ENCODE measurements at places on chromosomes 2 and 18. TPM values are rescaled to one million over a fixed set of nuclear protein-coding genes. Genes with fewer than 3 reads are reported as not detected.

Gene FAP
- total RNA-seq, result 7.1 TPM

Gene SUCLG1
- 71.3 TPM for total RNA-seq

Gene BIRC6
- total RNA-seq, result 98.7 TPM

Gene EMILIN1
- 1.9 TPM for total RNA-seq

Gene WDR35
- total RNA-seq, result 17.2 TPM

Gene GRP
- total RNA-seq, result not detected

Gene PLCL1
- 10.7 TPM for total RNA-seq

Gene SP140L
- 6.2 TPM for total RNA-seq

Gene IL36B
- total RNA-seq, result not detected

Gene KRTCAP3
- not detected for total RNA-seq

Gene ALKAL2
- not detected for total RNA-seq

Gene SRSF7
- total RNA-seq, result 271 TPM

Gene CHRNA1
- 0.97 TPM for total RNA-seq

Gene NR4A2
- under 0.01 TPM for total RNA-seq

Gene ANKMY1
- 4.0 TPM for total RNA-seq

Gene CYP27A1
- 18.2 TPM for total RNA-seq

Gene CD8B
- total RNA-seq, result not detected

Gene DNAH6
- under 0.01 TPM for total RNA-seq

Gene UGT1A5
- not detected for total RNA-seq

Gene SPATA3
- total RNA-seq, result not detected

Gene NYAP2
- not detected for total RNA-seq

Gene ZNF397
- total RNA-seq, result 4.7 TPM

Gene GAD1
- 0.97 TPM for total RNA-seq

Gene LIPG
- total RNA-seq, result 88.9 TPM

Gene SLC5A7
- total RNA-seq, result not detected

Gene EPB41L3
- total RNA-seq, result 169 TPM

Gene SIGLEC15
- total RNA-seq, result not detected

Gene C1QL2
- total RNA-seq, result 0.15 TPM

Gene LBX2
- 1.6 TPM for total RNA-seq

Gene CLEC4F
- not detected for total RNA-seq

Gene ZNF804A
- under 0.01 TPM for total RNA-seq

Gene IL18R1
- 3.0 TPM for total RNA-seq

Gene ANKRD30BL
- total RNA-seq, result not detected
